Fibroblast of lung (primary cell): ENCODE measurements at places on chromosomes 12 and 14. TPM values are rescaled to one million over a fixed set of nuclear protein-coding genes. Genes with fewer than 3 reads are reported as not detected.
A peak's percentile ranks its signal among the peaks of the same experiment; 100 is the strongest.

Gene CLEC14A
- total RNA-seq = 2.6 and 5.3 TPM in 2 replicates

Gene GPR132
- total RNA-seq = 0.17 and 0.26 TPM in 2 replicates

Gene ERP27
- total RNA-seq = 0.17 TPM in 1 of 2 replicates, not detected in the other

Gene ERBB3
- 0.66 and 1.3 TPM in 2 replicates for total RNA-seq

Gene GYS2
- not detected in 2 replicates for total RNA-seq

Gene NPFF
- not detected in 2 replicates for total RNA-seq

Gene TBC1D30
- 0.26 and 0.66 TPM in 2 replicates for total RNA-seq

Gene EDDM3A
- total RNA-seq = not detected in 2 replicates

Gene ARMH4
- 3.6 and 6.3 TPM in 2 replicates for total RNA-seq

DNA sequence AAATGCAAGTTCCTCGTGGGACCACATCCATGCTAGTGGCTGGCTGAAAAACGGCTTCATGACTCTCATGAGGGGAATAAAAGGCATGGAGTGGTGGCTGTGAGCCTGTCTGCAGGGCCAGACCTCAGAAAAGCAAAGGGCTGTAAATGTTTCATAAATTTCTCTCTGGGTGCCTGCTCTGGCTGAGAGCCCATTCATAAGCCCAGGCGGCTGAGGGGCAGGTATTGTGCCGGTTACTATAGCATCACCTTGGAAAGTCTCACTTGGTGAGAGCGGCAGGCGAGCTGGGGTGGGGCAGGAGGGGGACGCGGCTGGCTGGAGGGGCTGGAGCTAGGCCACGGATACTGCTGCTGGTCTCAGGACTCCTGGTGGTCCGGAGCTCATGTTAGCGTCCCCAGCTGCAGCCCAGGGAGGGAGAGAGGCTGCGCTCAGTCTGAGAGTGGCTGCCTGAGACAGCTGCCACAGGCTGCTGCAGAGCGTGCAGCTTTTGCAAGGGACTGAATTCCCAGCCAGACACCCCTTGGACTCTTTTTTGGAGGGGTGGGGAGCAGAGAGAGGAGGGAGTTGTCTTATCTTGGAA lies at the start of gene SLC17A8:
TSS of gene SLC17A8 (plus strand) at position 431 of the 580 bp plus-strand sequence. CDS start 318 bp downstream, outside the sequence.
- DNase-seq = no peak

DNA sequence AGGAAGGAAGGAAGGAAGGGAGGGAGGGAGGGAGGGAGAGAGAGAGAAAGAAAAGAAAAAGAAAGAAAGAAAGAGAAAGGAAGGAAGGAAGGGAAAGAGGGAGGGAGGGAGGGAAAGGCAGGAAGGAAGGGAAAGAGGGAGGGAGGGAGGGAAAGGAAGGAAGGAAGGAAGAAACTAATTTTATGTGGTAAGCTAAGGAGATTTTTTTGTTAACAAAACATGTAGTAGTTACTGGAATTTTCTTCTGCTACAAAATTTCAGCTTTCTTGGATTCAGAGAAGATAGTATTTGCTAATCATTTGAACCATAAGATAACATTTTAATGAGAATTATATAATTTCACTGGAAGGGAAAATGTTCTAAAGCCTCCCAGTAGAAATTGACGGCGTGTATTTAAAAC lies 437.8 kb upstream of the DCN start:
- DNase-seq = no peak

DNA sequence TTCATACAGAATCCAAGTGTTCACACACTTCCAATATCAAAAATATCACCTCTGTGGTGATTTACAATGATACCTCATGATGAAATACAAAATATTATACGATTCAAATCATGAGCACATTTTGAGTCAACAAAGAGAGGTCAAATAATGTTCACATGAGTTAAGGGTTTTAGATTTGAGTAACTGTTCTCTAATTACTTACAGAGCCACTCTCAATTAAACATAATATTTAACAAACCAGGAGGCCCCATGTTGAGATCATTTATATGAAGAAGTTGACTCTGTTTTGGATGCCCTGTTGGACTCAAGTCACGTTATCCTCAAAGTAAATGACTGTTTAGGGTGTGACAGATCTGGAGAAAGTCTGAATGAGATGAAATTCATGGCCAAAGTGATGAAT lies 53.5 kb downstream of the NUAK1 start:
- no peak for DNase-seq

DNA sequence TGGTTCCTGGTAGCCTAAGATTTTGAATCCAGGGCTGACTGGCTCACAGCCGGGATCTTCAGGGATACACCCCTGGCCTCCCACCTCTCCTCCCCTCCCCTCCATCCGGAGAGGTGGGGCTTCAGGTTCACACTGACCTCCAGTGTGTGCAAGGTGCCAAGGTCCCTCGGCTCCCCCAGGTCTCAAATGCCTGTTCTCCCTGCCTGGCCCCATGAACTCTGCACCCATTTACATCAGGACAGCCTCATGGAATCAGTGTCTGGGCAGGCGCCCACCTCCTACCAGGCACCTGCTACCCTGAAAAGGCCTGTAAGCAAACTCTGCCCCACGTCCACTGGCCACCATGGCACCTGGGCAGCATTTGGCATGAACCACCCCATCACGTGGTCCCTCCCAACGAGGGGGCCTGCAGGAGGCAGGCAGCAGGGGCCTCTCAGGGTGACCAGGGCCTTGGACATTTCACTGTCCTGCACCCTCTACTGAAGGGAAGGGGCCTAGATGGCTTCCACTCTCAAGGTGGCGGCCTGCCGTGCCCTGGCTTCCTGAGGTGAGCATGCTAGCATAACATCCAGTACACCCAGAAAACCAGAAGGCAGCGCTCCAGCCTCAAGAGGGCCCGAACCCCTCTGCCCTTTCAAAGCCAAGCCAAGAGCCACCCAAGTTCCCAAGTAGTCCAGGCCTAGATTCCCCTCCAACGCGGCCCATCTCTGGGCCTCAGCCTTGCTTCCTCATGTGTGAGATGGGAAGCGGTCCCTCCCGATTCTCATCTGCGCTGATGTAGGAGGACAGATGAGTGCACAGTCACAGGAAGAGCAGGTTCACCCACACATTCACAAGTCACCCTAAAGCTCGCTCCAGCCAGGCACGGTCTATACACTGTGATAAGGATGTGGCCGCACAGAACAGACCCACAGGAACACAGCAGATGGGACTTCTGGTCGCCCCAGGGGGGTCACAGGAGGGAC lies 37.3 kb downstream of the CCDC85C start:
- DNase-seq = no peak

- DNase-seq = no peak
Observed at GRCh38 chr14:23432102-23432925, 3.1 kb downstream of the MYH7 start.

DNA sequence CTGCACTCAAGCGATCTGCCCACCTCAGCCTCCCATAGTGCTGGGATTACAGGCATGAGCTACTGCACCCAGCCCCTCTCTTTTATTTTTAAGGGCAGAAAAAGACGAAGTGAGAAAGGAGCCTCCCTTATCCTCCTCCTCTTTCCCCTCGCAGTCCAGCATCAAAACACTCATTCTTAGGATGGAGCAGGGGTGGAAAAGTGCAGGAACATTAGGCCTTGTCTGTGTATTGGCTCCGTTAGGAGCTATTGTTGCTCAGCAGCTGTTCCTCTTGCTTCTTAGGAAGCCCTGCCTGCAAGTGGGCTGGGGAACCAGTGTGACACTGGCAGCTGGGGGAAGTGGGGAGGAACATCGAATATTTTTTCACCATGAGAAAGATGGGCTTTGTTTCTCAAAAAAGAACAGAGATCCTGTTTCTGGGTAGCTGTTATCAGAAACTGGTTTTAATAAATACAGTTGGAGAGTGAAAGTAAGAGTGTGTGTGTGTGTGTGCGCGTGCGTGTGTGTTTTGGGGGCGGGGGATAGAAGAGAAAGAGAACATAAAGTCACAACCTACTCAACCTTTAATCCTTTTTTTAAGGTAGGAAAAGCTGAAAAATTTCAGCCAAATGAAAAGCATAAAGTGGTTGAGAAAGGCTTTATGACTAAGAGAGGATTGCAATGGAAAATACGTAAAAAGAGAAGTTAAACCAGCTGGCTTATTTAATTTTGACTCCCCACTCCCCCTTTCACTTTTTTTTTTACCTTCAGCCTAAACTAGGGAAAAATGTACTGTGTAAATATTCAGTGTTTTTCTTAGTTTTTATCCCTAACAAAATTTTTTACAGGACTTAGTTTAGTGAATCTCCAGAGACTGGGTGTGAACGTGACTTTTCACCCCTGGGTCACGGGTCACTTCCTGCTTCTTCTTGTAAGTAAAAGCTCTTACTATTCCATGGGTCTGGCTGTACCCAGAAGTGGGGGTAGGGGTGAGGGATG lies 197.2 kb upstream of the PLEKHG7 start:
- peak; percentile 9 for DNase-seq

DNA sequence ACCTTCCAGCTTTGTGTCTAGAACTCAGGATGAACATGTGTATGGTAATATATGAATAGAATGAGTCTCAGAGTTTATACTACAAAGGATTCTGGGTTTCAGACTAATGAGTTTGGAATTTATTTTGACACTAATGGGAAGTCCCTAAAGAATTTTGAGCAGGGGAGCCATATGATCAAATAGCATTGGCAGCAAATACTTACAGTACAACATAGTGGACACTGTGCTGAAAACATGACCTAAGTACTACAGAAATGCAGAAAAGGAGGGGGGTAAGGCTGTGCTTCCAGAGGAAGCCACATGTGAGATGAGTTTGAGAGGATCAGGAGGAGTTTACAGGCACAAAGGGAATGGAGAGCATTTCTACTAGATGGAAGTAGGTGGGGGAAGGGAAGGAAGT lies 225.8 kb downstream of the C12orf42 start:
- no peak for DNase-seq

GRCh38 chr14:92404421-92404820 lies 81.5 kb downstream of the SLC24A4 start:
- no peak for DNase-seq

DNA sequence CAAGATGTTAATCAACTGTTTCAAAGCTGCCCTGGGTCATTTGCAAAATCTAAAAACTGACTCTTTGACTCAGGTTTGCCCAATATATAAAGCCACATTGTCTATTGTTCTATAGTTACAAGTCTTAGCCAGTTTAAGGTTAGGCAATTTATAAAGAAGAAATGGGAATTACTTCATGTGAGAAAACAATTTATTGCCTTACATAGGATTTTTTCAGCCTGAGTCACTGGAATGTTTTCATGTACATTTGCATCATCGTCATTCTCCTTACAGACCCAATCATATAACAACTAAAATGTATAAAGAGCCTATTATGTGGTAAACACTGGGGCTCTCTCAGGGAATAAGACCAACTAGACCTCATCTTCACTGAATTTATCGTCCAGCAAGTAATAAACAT lies 100.3 kb upstream of the PLEKHG7 start:
- peak; percentile 84 for DNase-seq

- peak; percentile 85 for DNase-seq
Observed at GRCh38 chr14:102063109-102063807, 23.6 kb downstream of the HSP90AA1 start.

- DNase-seq = peak; percentile 62
Observed at GRCh38 chr14:74085047-74085637, 386 bp downstream of the LIN52 start.

GRCh38 chr12:130120012-130120805 lies 42.1 kb upstream of the FZD10 start:
- no peak for DNase-seq

DNA sequence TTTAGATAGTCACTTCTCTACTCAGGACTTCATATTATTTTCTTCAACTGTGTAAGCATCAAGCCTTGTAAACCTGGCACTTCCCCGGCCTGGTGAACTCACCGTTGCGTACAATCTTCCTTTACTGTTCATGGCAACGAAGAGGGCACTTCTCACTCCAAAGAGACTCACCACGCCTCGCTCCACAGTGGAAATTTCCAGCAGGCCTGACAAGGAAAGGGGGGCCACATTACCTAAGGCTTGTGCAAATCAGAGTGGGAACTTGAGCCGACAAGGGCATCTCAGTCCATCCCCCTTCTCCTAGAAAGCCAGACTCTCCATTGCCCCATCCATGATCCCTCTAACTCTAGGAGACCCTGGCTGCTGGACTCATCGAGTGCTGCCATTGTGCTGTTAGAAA lies 1.6 kb downstream of the FGF6 start:
- no peak for DNase-seq

GRCh38 chr12:56084958-56085543 lies 5.1 kb downstream of the ERBB3 start:
- DNase-seq = no peak

- no peak for DNase-seq
Observed at GRCh38 chr14:48900565-48900964, 685.6 kb downstream of the RPS29 start.

DNA sequence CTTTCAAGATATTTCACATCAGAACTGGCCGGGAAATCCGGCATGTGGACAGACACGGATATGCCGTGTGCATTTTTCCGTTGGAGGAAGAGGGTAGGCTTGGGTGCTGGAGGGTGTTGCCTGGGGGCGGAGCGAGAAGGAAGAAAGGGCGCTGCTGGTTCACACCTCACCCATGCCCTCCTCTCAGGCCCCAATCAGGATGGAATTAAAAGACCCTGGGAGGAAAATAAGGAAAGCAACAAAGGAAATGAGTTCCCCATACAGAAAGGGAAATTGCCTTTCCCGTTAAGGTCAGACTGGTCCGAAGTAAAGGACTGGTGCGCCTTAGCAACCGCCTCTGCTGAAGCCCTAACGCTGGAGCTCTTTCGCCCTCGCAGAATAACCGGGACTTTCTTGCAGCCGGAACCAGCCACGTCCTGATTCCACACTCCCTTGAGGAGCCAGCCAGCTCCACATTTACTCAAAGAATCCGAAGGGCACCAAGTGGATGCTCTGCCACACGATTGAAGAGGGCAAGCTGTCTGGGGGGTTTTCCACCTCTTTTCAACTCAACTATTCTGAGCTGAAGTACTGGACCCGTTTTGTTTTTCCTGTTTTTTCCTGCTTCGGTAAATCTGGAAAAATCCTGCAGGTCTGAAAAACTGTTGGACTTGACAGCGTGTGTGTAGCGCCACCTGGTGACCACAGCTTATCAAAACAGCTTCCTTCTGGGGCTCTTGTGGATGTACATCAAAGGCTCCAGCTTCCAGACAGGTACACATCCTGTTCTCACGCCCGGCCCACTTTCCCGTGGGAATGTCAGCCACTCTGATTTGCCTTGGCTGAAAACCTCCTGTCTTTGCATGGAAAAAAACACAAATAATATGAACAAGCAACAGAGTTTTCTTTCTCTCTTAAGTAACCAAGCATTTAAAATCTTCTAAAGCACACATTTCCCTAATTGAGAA lies 37.6 kb upstream of the BCL2L14 start:
- DNase-seq = peak; percentile 90

- DNase-seq = no peak
Observed at GRCh38 chr14:89977668-89978067, 21.9 kb downstream of the TDP1 start.

- DNase-seq = peak; percentile 54
Observed at GRCh38 chr14:36944307-36945010, 227.9 kb downstream of the SLC25A21 start.

GRCh38 chr14:87813686-87814085 lies 179.3 kb downstream of the GALC start:
- DNase-seq = no peak

- DNase-seq = peak; percentile 49
Observed at GRCh38 chr12:52082988-52083637, 3.6 kb downstream of the SMIM41 start.

- no peak for DNase-seq
Observed at GRCh38 chr14:34865889-34866574, 9.1 kb downstream of the BAZ1A start.
